ENCODE measurements at places on chromosomes 1 and 21.
A peak's percentile ranks its signal among the peaks of the same experiment; 100 is the strongest.

DNA sequence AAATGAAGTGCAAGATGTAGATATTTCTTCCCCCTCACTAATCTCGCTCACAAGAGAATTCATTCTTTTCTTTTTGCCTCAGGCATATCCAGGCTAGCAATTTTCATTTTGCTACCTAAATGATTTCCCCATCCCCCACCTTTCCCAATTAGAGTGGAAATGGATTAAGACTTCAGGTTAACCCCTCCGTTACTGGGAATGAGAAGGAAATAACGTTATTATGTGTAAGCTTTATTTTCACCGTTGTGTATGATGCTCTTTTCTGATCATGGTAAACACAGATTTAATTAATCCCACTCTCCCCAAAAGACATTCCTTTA, 143.9 kb downstream of the RUNX1 start:
- no peak for DNase-seq

- no peak for DNase-seq
Measured at GRCh38 chr1:154502066-154502743, at the start of the genes SHE and TDRD10. Gene SHE, minus strand, starts transcription at chr1:154502412. Its CDS starts 386 bp downstream, at chr1:154502026. Gene TDRD10, plus strand, starts transcription at chr1:154502219. Its CDS starts 4,685 bp downstream, at chr1:154506904.

GRCh38 chr1:240827786-240828185, 215.8 kb upstream of the GREM2 start:
- DNase-seq: no peak

GRCh38 chr1:65255035-65255655, 54.2 kb upstream of the DNAJC6 start:
- no peak for DNase-seq

DNA sequence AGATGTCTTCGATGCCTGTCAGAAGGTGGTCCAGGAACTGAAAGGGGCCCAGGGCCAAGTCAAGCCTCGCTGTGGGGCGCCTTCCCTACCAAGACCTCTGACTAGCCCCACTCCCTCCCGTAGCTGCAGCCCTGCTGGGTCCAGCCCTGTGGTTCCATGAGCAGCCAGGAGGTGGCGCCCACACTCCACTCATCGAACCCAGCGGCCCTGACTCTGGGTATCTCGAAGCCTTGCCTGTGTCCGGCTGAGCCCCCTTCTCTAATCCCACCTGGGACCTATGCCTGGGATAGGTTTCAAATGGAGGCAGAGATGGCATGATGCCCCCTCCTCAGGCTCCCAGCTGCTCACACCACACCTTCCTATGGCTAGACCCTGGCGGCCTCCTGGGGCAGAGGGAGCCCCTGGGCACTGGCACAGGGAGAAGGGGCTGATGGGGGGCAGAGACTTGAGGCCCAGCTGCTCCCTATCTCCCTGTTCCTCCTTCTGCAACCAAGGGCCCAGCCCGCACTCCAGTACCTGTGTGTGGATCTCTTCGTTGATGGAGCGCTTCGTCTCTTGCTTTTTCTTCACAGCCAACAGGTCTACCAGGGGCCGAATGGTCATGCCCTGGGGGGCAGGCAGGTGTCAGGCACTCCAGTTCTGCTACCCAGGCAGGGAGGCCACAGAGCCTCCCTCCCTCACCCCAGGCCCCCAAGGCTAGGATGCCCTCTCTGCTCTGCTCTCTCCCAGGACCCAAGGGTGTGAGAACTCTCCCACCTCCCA, 52.0 kb downstream of the SLC9A1 start:
- DNase-seq: peak; percentile 79

DNA sequence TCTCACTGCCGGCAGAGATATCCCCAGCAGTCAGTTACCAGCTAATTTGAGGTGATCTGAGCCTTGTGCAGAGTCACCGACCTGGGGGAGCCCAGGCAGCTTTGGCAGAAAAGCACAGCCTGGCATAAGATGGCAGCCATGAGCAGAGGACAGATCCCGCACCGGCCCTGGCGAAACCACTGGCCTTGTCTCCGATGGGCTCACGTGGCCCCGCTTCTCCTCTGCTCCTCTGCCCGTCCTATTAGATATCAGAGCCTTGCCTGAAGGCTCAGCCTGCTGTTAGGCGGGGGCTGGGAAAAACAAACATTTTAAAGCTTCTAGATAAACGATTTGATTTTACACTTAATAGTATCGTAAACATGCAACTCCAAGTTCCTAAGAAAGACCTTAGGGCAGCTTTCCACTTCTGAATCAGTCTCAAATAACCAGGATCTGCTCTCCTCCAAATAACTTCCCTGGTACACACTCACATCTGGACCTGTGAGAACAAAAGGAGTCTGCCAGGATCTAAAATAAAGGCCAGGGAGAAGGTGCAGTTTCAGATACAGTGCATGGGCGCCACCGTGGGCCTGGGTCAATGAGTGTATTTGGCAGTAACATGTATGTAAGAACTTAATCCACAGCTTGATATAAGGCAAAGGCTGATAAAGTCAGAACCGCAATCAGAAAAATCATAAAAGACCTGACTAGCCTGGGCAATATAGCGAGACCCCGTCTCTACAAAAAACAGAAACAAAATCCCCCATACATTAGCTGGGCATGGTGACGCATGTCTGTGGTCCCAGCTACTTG, 10.0 kb downstream of the EDARADD start:
- DNase-seq: no peak

GRCh38 chr1:110070671-110071242, at the start of gene ALX3:
Gene ALX3, minus strand, starts transcription at chr1:110070672. Its CDS starts 60 bp downstream, at chr1:110070612.
- DNase-seq: no peak
